ENCODE measurements at places on chromosomes 1 and 21.
A peak's percentile ranks its signal among the peaks of the same experiment; 100 is the strongest.

- DNase-seq, result peak; percentile 11
Observed at GRCh38 chr1:159161001-159161718, 10.3 kb upstream of the CADM3 start.

DNA sequence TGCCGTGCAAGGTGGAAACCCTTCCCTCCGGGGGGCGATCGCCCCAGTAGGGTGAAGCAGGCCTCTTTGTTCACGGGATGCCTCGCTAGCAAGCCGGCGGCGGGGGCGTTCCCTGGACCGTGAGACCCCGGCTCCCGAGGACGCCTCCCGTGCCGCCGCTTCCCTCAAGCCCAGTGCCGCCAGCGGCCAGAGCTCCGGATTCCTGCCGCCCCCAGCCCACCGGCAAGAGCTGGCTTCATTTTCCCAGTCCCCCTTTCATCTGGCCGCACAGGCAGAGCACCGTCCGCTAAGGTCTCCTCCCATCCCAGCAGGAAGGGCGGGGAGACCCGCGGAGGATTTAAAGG is 16.3 kb downstream of the IER5 start:
- no peak for DNase-seq

DNA sequence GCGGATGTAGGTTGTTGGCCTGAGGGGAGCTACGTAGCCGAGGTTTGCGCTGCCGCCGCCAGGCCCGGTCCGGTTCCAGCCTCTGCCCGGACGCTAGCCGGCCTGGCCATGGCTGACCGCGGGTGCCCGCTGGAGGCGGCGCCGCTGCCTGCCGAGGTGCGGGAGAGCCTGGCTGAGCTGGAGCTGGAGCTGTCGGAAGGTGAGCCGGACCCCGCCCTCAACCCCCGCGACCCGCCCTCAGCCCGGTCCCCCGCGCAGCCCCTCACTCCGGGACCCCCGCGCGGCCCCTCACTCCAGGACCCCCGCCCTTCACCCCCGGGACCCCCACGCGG is 299 bp downstream of the DIP2A start:
- no peak for DNase-seq

- DNase-seq, result no peak
Observed at GRCh38 chr1:16727190-16728111, 12.9 kb upstream of the RNU1-4 start.

DNA sequence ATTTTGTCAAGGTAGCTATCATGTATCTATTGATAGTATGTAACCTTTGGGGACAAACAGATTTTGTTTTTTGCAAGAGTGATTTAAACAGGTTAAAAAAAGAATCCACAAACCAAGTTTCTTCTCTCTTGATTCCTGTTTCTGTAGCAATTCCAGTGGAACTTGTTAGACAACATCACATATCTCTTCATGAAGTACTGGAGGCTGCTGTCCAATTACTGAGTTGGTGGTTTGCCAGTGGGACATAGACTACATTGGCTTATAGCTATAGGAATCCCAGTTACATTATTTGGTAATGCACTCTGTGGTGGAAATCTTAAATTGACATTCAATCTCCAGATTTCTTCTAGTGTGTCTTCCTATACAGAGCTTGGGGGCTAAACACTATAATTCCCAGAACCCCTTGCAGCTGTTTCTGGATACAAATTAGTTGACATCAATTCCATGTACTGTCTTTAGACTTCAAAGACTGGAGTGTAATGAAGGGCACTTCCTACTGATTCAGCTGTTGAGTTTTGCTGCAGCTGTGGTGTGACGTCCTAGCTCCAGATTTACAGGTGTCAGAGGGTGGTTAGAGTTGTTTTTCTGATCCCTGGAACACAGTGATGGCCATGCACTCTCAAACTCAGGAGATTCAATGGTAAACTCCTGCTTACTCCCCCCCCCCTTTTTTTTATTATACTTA is 29.4 kb upstream of the GCLM start:
- no peak for DNase-seq

GRCh38 chr1:214213136-214213535 is 67.8 kb upstream of the SMYD2 start:
- no peak for DNase-seq

DNA sequence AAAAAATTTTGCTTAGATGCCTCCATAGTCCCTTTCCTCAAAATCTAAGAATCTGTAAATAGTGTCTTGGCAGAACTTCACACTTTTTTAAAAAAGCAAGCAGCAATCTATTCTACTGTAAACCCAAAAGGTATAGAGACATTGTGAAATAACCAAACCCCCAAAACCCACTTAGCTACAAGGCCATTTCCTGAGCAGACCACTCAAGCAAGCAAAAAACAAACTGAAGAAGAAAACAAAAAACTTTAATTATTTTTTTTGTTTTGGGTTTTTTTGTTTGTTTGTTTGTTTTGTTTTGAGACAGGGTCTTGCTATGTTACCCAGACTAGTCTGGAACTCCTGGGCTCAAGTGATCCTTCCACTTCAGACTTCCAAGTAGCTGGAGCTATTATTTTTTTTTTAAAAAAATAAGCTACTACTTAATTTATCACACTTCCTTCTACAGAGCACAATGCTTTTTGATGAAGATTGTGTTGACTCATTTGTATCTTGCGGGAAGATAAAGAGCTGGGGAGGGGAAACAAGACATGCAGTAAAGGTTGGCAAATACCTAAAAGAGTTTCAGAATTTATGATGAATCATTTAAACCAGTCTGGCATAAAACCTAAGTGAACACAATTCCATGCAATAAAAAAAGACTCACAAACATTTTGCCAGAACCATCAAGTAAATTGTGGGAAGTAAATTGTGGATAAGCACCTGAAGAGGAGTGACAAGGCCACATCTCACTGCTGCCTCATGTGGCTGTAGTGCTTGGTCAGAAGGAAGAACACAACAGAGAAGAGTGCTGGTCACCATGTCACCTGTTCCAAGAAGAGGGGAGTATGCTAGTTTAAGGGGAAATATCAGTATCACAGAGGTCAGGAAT is 2.7 kb upstream of the PTPN22 start:
- no peak for DNase-seq

DNA sequence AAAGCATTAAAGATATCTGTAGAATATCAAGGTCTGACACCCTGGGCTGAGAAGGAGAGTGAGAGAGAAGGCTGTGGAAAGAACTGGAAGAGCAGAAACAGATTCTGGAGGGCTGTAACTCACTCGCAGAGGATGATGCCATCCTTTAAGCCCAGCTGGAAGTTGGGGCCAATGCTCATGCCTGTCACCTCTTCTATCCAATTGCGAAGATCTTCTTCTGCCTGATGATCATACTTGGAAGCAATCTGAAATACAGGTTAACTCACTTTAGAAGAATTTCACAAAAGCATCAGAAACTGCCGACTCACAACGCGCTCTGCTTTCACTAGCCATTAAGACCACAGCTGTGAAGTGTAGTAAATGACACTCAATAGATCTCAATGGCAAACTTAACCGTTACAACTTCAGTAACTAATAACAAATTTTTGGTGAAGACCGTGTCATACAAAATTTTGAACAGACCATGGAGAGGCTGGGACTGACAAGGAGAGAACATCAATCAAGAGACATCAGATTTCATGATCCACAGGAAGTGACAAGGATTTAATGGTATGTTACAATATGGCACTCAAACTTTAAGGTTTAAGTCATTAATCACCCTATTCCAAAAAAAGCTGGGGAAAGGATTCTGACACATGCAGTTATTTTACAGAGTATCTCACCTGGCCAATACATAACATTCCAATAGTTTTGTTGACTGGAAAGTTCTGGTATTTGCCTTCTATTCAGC is 23.5 kb downstream of the CNN3 start:
- DNase-seq, result no peak

DNA sequence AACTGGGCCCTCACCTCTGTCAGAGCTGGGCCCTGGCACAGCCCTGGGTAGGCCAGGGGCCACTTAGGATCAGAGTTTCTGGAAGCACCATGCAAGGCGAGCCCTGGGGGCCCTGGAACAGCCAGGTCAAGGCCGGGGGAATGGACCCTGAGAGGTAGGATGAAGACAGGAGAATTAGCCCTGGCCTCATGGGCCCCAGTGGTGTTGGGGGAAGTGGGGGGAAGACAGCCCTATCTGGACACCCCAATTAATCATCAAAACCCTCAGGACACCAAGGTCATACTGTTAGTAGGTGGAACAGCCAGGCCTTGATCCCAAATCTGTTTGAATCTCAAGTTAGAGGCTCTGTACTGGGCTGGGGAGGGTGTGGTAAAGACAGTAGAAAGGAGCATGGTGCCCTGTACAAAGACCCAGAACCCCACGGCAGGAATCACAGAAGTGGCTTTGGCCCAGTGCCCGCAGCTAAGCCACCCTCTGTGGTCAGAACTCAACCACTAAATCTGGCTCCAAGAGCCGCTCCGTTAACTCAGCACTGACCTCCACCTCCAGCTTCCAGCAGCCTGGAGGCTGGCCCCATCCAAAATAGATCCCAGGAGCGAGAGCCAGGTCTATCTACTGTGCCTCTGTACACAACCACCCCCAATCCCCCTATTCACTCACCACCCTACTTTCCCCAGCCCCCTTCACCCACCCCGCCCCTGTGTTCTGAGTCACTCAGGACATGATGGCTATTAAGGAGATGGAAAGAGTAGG is 14.0 kb upstream of the TRIM63 start:
- DNase-seq, result no peak

- no peak for DNase-seq
Observed at GRCh38 chr1:238823416-238823815, 563.0 kb upstream of the CHRM3 start.

DNA sequence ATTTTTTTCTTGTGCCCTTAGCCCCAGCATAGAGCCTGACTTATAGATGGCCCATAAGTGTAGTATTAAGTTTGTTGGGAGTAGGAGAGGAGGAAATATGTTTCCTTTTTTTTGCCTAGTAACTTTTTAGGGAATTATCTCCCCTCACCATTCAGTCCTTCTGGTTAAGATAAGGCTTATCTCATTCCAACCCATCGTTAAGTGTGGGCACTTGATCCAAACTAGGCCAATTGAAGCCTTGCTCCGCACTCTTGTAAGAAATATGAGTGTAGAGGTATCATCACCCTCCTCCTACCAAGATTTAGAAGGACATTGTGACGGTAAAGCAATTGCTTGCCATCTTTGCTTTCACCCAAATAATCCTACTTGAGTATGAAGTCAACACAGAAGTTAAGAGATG is 8.8 kb upstream of the FGGY start:
- DNase-seq, result no peak

DNA sequence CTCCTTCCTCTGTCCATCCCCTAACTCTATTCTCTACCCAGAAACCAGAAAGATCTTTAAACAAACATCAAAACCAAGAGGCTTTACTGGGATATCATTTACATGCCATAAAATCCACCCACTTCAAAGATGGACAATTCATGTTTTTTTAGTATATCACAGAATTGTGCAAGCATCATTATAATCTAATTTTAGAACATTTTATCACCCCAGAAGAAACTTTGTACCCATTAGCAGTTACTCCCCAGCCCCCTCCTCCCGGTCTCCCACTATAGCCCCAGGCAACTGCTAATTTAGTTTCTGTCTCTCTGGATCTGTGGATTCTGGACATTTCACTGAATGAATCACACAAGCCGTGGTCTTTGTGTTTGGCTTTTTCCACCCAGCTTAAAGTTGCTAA is 4.8 kb upstream of the SELENON start:
- DNase-seq, result no peak

- no peak for DNase-seq
Observed at GRCh38 chr1:180261030-180261429, 31.0 kb downstream of the LHX4 start.

- DNase-seq, result no peak
Observed at GRCh38 chr1:53640701-53641075, 98.3 kb downstream of the GLIS1 start.

- DNase-seq, result no peak
Observed at GRCh38 chr21:15209224-15209623, 144.4 kb upstream of the NRIP1 start.

DNA sequence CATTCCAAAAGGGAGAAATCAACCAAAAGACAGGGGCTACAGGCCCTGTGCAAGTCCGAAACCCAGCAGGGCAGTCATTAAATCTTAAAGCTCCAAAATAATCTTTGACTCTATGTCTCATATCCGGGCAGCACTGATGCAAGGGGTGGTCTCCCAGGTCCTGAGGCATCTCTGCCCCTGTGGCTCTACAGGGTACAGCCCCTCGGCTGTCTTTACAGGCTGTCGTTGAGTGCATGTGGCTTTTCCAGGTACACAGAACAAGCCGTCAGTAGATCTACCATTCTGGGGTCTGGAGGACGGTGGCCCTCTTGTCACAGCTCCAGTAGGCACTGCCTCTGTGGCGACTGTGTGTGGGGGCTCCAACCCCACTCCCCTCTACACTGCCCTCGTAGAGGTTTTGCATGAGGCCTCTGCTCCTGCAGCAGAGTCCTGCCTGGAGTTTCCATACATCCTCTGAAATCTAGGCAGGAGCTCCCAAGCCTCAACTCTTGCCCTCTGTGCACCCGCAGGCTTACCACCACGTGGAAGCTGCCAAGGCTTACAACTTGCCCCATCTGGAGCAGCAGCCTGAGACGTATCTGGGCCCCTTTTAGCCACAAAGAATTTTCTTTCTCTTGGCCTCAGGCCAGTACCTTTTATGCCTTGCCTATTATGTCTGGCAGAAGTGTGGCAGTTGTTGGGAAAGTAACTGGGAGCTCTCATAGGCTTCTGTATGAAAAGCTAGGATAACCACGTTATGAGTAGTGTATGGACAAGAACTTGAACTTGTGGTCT is 52.5 kb downstream of the POU2F1 start:
- DNase-seq, result no peak

DNA sequence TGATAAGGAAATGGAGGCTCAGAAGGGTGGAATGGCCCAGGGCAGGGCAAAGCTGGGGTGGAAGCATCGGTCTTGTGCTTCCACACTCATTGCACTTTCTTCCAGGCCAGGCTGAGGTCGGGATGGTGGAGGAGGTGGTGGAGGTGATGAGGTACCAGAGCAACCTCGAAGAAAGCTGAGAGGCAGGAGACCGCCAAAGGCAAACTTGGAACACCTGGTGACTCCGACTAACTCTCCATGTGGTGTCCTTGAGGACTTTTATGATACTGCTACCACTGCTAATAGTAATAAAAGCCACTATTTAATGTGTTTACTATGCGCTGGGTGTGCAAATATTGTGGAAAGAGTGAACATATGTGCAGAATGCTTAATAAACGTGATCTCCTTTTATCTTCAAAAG is 16.9 kb upstream of the BTG2 start:
- no peak for DNase-seq

GRCh38 chr1:223455470-223455869 is 62.3 kb downstream of the CCDC185 start:
- no peak for DNase-seq

DNA sequence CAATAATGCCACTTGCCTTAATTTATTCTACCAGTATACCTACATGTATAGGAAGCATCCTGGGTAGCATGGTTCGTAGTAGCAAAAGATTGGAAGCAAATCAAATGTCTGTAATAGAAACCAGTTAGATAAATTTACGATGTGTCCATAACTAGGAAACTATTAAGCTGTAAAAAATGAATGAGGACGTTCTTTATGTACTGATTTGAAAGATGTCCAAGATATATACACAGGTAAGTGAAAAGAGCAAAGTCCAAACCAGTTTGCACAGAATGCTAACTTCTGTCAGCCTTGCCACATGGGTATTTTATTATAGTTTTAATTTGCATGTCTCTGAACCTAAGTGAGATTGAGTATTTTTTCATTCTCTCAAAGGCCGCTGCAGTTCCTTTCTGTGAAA is 251.8 kb upstream of the IRF2BP2 start:
- DNase-seq, result no peak
